Fibroblast of villous mesenchyme (primary cell): ENCODE measurements at places on chromosomes 16 and 17. TPM values are rescaled to one million over a fixed set of nuclear protein-coding genes. Genes with fewer than 3 reads are reported as not detected.

- DNase-seq, result peak; percentile 97
These were observed 146.1 kb downstream of the SEC14L1 start for GRCh38 chr17:77286641-77287431.

The ZNF205 gene
- 14.2 and 18.4 TPM in 2 replicates for total RNA-seq

GRCh38 chr16:1525871-1526607 is 7.4 kb upstream of the TMEM204 start:
- no peak for DNase-seq

The MAPT gene
- under 0.01 TPM in 1 of 2 replicates, not detected in the other for total RNA-seq

DNA sequence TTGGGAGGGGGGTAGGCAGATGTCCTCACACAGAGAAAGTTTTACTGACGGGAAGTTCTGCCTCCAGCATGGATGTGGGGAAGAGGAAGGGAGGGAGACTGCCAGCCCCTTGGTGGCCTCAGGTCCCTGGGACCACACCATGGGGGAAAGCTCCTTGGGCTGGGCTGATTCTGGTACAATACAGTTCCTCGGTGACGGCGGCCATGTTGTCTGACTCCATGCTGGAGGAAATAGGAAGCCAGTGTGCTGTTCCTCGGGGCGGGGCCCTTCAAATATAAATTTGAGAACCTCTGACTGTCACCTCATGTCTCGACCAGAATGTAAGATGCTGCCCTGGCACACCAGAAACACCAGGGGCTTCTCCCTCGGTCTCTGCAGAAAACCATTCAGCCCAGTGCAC is 66.8 kb downstream of the CNGB1 start:
- DNase-seq, result no peak

- DNase-seq, result no peak
These were observed 15.9 kb upstream of the ICAM2 start for GRCh38 chr17:64036198-64036922.

DNA sequence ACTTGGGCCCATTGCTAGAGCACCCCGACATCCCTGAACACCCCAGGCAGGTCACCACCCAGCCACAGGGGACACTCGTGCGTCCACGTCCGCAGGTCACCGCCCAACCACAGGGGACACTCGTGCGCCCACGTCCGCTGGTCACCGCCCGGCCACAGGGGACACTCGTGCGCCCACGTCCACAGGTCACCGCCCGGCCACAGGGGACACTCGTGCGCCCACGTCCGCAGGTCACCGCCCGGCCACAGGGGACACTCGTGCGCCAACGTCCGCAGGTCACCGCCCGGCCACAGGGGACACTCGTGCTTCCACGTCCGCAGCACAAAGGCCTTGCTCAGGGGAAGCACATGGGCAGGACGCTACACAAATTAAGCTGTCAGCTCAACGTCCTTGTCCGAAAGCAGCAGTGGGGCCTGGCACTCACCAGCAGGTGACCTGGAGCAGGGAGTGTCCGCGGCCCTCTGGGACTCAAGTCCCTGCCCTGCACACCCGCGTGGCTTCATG is 17.7 kb downstream of the GALNS start:
- no peak for DNase-seq

The RAMP2 gene
- total RNA-seq, result not detected in 2 replicates

DNA sequence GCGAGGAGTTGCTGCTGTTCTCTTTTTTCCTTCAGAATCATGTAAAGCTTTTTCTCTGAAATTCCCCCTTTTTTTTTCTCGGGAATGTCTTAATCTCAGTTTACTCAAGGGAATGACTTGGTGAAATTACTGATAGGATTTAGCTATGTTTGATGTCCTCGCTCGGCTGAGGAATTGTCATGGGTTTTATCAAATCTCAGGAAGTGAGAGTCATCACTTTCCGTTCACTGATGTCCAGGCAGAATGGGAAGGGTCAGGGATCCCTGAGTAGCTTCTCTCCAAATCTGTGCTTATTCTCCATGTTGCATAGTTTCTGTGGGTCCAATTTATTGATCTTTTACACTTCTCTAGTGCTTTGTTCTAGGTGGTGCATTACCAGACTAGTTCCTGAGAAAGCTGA is 6.3 kb downstream of the IGSF6 start:
- peak; percentile 38 for DNase-seq

DNA sequence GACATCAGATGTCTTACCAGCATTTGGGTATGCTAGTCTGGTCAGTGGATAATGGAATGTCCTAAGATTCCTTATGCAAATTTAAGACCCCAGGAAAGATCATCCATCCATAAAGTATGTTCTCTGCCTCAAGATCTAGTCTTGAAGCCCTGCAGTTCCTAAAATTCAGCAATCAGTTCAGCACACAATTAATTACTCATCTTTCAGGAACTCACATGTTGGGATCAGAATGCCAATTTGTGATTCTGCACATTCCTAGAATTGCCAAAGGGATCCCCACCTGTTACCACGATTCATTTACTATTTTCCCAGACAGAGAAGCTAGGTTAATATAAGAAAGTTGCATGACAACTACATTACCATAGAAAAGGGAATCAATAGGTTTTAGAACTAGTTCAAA is 3.2 kb downstream of the OR2C1 start:
- DNase-seq, result no peak
